Osteoblast (primary cell): ENCODE measurements at places on chromosomes 4 and X.
A peak's percentile ranks its signal among the peaks of the same experiment; 100 is the strongest.

GRCh38 chr4:174713181-174713580 is 115.9 kb downstream of the GLRA3 start:
- DNase-seq = no peak

- no peak for DNase-seq
Measured at GRCh38 chr4:20440170-20440569, 188.5 kb downstream of the SLIT2 start.

GRCh38 chrX:17183566-17183965 is 191.4 kb upstream of the NHS start:
- no peak for DNase-seq

DNA sequence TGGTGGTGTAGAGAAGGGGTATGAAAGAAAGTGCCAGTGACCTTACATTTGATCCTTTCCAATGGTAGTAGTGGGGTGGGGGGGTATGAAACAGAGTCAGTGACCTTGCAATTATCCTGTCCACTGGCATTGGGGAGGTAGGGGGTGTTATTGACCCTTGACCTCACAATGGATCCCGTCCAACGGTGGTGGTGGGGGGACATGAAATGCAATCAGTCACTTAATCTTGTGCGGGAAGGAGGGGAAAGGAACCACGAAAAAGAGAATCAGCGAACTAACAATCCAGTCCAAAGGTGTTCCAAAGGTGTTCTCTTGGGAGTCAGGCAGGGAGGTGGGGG is 619 bp upstream of the PDK3 start:
- DNase-seq = no peak

DNA sequence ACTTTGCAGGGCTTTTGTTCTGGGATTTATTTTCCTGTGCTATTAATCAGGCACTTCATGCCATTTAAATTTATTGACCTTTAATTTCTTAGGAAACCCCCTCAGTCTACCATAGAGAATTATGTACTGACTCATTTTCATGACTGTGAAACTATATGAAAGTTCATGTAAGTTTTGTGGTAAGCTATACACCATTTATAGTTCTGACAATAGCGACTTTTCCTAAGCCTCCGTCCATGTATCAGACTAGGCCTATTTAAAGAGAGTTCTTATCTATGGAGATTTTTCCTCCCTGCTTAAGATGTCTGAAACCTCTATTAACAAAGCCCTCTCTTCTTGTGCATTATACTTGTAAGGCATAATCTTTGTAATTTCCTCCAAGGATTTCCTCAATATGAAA is 111.6 kb downstream of the AFF2 start:
- DNase-seq = no peak

GRCh38 chr4:152936446-152937335 is 568 bp downstream of the FHDC1 start:
- peak; percentile 93 for DNase-seq

DNA sequence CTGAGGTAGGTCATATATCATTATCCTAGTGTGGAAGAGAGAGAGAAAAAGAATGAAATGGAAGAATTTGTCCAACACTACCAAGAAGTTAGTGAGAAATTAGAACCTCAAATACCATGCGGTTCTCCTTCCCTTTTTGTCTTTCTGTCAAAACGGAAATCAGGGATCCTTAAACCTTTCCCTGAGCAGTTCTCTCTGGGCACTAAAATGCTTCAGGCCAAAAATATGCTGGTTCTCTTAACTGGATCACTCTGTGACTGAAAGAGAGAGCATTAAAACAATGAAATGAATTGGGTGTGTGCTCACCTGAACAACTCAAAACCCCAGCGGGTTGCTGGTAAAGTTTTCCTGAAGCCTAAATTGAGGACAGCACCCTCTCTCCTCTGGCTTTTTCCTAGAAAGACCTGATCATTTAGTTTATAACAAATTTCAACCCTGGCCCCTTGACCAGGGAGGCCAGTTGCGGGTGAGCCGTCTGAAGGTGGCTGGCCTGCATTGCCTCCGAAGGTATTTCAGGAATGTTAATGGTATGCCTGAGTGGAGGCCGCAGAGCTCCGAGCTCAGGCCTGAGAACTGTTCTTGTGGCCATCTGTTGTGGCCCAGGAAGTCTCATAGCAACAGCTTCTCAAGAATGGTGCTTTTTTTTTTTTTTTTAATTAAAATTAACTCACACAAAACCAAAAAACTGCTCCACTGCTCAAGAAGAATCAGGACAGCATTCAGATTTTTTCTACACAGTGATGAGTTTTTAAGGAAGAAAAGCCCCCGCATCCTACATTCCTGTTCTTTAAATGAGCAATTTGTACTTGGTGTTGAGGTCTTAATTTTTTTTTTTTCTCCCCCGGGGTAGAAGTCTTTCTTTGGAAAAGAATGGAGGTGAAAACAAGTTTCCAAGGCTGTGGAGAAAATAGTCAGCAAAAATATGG is 155.1 kb downstream of the SHROOM3 start:
- DNase-seq = peak; percentile 75

DNA sequence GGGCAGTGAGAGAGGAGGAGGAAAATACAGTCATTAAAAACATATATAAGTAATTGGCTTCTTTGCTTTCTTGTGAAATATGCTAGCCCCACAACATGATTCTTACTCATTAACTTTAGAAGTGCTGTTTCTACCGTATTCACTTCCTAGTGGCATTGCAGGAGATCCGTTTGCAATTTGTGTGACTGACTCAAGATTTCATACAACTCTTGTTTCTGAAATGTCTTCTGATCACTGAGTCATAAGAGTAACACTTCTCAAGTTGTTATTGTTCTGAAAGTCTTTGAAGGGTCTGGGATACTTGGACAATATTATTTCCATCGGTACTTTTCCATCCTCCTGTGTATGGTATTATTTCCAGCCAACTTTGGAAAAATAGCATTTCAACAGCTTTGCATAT is 310.8 kb downstream of the PACRGL start:
- DNase-seq = no peak

GRCh38 chr4:87982036-87982435 is 6.5 kb downstream of the SPP1 start:
- no peak for DNase-seq

- no peak for DNase-seq
Measured at GRCh38 chrX:19794690-19795089, 92.7 kb downstream of the SH3KBP1 start.

DNA sequence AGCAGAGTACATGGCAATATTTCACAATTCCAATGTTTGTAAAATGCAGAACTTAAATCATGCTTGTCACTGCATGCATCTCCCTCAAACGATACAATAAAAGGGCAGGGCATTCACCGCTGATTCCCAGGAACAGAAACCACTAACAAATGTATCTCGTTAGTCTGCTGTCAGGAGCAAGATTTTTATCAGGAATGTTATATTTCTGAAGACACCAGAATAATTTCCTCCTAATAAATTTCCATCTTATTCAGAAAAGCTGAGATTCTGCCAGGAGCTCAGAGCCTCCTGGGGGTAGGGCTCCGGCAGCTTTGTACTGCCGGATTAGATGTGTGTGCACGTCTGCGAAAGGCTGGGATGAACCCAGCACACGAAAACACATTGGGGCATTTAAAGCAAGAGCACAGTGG is 54.0 kb upstream of the LDB2 start:
- DNase-seq = no peak

- no peak for DNase-seq
Measured at GRCh38 chrX:107659286-107659685, 31.0 kb downstream of the PRPS1 start.

DNA sequence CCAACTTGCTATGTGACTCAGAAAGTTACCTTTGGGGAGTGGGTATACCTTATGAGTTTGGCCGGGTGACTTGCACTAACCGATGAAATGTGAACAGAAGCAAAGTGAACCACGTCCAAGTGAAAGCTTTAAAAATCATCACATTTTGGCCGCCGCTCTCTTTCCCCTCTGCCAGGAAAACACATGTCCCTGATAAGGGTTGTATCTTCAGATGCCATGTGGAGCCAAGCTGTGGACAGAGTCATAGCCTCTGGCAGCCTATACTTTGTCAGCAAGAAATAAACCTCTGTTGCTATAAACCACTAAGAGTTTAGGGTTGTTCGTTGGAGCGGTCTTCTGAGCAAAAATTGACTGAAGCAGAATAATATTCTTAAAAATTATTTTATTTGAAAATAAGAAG is 92.3 kb downstream of the PRDM5 start:
- DNase-seq = no peak

GRCh38 chrX:49058794-49059193 is at the start of gene CCDC120:
Gene CCDC120, plus strand, starts transcription at chrX:49058999. Its CDS starts 3,043 bp downstream, at chrX:49062042.
- peak; percentile 46 for DNase-seq

DNA sequence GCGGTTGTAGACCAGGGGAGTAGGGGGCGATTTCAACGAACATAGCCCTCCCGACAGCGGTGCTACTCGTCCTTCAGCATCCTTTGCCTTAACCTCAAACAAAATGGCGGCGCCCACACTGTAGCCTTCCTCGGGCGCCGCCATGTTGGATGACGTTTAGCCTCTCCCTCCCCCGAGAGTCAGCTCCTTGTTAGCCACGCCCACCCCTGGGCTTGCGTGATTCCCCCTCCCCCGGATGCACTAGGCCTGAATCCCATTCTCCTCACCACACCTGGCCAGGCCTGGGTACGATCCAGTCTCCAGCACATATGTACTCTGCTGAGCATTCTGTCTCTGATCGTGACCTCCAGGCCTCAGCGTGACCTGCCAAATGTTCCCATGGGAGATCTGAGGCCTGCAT is 49.0 kb upstream of the ZNF157 start:
- DNase-seq = no peak

- no peak for DNase-seq
Measured at GRCh38 chr4:152448854-152449253, 87.0 kb downstream of the FBXW7 start.

GRCh38 chrX:49165901-49166881 is 3.6 kb downstream of the MAGIX start:
- peak; percentile 96 for DNase-seq

DNA sequence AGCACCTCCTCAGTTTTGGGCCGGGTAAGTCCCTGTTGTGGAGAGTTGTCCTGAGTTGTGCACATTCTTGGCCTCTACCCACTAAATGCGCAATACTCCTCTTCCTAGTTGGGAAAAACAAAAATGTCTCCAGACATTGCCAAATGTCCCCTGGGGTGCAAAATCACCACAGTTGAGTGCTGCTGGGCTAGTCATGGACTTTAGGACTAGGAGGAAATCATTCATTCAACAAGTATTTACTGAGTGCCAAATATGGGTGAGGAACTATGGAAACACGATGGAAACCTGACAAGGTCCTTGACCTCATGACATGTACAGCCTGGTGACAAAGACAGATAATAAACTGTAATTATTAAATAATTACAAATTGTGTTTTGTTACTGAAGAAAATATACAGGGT is 71.6 kb downstream of the STX18 start:
- DNase-seq = no peak

DNA sequence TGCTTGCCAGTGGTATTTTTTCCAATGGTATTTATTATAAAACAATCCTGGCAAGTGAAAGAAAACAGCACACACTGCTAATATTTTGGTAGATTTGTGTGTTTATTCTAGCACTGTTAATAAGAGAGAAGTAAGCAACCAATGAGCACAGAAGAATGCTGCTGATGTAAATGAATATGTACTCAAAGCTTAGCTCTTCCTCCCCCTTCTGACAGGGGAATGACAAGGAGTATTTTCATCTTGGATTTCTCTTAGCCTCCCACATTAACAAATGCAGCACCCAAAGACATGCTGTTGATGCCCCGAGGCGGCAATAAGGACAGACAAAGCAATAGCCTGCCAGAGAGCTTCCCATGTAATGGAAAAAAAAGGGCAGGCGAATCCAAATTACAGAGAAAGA is 18.6 kb downstream of the ARHGAP6 start:
- DNase-seq = no peak

DNA sequence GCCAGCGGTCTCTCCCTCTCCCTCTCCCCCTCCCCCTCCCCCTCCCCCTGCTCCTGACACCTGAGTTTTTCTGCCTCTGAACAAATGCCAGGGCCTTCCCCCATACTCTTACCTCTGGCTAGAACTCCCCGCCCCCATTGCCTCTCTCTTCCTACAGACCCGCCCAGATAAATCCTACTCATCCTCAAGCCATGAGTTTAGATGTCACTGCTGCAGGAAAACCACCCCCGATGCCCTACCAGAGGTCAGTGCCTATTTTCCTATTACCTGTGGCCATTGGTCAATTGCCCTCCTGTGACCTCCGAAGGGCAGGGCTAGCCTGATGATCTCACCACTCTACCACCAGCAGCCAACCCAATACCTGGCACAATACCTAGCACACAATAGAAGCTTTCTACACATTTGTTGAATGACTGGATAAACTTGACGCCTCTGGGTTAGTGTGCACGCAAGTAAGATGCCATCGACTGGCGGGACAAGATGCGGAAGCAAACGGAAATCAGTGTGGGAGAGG is 43.7 kb downstream of the SLC2A9 start:
- no peak for DNase-seq

GRCh38 chrX:128653524-128654060 is 601.4 kb upstream of the ACTRT1 start:
- DNase-seq = no peak

- no peak for DNase-seq
Measured at GRCh38 chr4:23923840-23924239, 34.0 kb upstream of the PPARGC1A start.

- DNase-seq = peak; percentile 91
Measured at GRCh38 chr4:7844594-7844991, 95.1 kb downstream of the AFAP1 start.

- no peak for DNase-seq
Measured at GRCh38 chrX:123081776-123082175, 102.3 kb upstream of the GRIA3 start.

- no peak for DNase-seq
Measured at GRCh38 chr4:152588869-152589268, 53.0 kb upstream of the FBXW7 start.

- DNase-seq = no peak
Measured at GRCh38 chrX:123878252-123878721, 18.4 kb downstream of the XIAP start.

DNA sequence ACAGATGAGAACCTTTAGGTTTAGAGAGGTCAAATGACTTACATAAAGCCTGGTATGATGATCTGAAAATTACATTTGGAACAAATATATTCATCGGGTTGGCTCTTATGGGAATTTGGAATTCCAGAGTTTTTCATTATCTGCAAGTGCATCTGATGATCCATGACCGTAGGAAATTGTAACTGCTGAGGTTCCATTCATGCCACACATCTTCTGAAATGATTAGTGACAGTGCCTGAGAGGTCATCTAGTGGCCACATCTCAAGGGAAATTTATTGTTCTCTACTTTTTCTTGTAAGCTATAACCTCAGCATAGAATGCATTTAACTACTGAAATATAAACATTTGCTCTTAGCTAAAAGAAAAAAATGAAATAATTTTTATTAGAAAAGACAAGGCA is 105.8 kb upstream of the NWD2 start:
- no peak for DNase-seq

GRCh38 chr4:26223155-26223554 is 97.7 kb upstream of the RBPJ start:
- DNase-seq = peak; percentile 74
